ENCODE measurements at places on chromosomes 1 and 21. TPM values are rescaled to one million over a fixed set of nuclear protein-coding genes. Genes with fewer than 3 reads are reported as not detected.

GRCh38 chr1:62381831-62382657 is 54.8 kb upstream of the USP1 start:
- DNase-seq: no peak

The MAN1C1 gene
- total RNA-seq: 46.3 TPM

DNA sequence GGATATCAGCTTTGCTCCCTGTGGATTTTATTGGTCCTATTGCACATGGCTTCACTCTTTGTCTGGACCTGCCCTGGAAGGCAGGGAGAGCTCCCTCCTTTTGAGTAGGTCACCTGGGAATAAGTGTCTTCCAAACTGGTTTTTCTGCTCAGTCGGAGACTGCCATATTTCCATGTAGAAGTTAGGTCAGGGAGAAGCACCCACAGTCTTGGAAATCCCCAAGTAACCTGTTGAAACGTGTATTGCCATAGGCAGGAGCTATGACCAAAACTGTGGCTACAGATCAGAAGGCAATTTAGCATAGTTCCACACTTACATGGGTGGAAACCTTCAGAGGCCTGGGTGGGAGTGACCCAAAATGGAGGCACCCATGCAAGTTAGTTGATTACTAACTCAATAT is 3.5 kb upstream of the GNG12 start:
- DNase-seq: no peak

- no peak for DNase-seq
Measured at GRCh38 chr1:45772971-45773370, 22.5 kb upstream of the IPP start.

The CCDC17 gene
- total RNA-seq: not detected

The TEKT2 gene
- total RNA-seq: 2.2 TPM

All from spinal cord (tissue), 10 donors.